Brain microvascular endothelial cell (primary cell): ENCODE measurements at places on chromosomes 6 and 20.

DNA sequence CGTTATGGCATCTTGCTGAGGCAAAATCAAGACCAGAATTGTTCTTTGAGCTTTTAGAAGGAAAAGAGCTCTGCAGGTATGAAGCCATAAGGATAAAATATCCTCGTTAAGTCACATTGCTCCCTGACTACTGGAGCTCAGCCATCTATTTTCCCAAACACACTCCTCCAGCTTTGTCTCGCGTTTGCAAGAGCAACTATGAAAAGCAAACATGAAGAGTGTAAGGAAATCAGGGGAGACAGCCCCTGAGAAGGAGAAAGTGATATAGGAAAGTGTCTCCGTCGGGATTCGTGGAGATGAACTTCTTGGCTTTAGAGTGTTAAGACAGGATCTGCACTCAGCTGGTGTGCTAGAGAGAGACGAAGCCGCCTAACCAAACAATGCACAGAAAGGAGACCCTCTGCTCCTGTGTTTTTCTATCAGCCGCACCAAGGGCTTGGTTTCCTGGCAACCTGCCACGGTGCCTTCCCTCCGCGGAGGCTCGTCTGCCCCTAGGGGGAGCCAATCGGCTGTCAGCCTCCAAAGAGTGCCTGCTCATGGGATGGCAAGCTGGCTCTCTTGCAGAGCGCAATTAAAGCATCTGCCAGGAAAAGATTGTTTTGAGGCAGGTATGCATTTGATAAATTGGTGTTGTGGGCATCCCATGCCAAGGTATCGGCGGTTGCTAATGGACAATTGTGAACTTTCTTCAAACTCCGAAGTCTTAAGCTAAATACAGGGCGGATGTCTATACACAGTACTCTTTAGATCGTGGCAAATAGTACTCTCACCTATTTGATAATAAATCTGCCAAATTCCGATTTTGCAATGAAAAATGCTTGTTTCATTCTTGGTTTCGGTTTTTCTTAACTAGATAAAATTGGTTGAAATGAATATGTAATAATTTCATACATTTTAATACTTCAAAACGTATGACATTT is 603.2 kb downstream of the RNF144B start:
- DNase-seq: peak; percentile 49

DNA sequence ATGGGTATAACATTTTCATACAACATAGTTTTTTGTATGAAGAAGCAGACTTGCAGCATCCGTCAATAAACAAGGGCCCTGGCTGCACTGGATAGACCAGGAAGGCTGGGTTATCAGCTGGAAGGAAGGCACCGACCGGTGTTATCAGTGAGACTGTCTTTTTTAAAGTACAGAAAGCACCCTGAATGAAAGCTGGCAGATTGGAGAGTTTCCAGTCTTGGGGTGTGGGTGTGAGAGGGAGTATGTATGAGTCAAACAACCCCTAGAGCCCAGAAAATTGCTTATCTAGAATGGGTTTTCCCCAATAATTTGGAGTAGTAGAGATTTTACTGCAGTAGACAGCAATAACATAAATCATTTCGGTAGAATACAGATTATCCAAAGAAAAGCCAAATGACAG is 42.4 kb downstream of the TXLNB start:
- DNase-seq: no peak

DNA sequence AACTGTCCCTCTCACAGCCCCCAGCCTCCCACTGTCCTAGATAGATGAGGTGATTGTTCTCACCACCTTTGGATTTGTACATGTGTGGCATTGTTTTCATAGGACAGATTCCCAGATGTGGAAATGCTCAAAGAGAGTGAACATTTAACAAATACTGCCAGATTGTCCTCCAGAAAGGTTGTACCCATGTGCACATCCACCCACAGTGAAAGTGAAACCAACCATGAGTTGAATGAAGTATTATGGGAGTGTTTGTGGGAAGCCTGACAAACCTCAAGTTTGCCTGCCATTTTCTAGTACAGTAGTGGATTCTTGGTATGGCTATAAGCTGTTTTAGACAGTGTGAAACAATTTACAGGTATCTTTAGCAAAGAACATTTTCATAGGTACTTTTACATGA is 42.7 kb downstream of the ANKRD6 start:
- peak; percentile 29 for DNase-seq

DNA sequence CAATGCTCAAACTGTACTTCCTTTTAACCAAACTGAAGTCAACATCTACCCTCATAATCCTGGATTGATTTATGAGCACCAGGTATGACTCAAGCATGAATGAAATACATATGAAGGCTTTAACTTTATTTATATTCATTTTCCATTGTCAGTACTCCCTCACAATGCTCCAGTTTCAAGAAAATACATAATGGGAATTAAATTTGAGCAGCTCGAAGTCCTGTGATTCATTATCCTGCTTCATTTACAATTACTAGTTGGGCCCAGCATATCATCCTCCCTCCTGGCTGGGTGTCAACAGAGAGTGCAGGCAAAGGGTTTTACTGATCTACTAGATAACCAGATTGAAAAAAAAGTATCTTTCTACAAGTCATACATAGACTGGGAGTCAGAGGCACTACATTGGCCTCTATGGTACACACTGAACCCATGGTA is 10.1 kb downstream of the SAMHD1 start:
- DNase-seq: no peak

DNA sequence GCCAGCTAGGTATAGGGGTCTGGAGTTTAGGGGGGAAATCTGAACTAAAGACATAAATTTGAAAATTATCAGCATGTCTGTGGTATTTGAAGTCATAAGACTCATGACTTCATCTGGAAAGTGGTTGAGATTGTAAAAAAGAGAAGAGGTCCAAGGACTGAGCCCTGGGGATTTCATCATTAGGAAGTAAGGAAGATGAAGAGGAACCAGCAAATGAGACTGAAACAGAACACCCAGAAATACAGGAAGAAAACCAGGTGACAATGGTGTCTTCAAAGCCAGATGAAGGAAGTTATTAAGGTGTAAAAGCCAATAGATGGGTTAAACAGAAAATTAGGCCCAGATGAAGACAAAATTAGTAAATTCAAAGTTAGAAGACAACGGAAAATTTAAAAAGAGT is 49.1 kb upstream of the UBR2 start:
- DNase-seq: no peak
